Activated CD8-positive, alpha-beta memory T cell treated with anti-CD3 and anti-CD28 coated beads for 4 hours (primary cell): ENCODE measurements at places on chromosomes 1 and 21.

DNA sequence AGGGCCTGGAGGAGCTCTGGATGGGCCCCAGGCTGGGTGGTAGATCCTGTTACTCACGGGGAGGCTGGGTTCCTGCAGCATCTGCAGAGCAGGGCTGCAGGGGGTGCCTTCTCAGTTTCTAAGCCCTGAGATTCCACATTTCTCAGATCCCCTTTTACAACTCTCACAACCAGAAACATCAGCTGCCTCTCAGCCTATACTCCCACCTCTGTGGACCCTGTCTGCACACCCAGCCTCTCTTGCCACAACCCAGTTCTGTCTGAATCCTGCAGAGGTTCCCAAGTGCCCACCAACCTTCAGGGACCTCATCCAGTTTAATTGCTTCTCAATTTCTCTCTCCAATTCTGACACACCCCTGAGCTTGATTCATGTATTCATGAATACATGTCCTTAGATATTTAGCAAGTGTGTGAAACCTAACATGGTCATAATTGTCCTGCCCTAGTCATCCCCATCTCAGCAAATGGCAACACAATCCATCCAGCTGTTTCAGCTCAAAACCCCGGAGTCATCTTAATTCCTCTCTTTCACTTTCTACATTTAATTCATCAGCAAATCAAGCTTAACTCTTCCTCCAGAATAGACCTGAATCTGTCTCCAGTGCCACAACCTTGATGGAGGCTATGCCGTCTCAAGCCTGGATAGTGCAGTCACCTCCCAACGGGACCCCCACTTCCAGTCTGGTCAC is 57.0 kb upstream of the NEK2 start:
- DNase-seq: no peak

DNA sequence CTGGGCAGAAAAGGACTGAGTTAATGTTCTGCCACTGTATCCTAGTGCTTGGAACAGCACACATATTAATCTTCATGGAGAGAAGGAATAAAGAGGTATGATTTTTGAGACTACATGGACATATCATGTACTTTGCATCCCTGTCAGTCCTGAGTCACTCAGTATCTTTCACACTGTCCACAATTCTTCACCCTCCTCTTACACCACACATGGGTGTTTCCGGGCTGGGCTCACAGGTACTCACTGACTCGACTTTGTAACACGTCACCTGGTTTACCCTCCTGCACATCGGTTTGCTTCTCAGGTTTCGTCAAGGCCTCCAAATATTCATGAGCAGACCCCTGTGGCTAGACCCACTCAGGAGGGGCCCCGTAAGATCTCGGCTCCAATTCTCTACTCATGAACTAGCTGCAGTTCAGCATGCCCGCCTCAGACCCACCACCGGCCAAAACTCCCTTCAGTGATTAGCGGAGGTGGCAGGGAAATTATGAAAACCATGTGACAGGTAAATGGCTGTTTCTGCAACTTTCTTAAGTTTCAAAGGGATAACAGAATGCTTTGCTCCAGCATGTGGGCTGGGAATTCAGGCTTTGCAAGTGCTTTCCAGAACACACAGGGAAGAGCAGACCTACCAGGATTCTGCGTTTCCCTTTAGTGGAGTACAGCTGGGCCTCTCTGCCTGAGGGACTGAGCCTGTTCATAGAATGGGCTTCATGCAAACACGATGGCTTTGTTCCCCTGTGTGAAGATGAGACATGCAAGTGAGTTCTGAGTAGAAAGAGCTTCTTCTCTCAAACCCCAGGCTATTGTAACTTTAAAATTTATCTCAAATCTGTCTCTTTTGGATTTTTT is 31.3 kb upstream of the TRABD2B start:
- DNase-seq: no peak

- no peak for DNase-seq
Measured at GRCh38 chr1:228944935-228945371, 209.7 kb downstream of the RHOU start.

GRCh38 chr1:211697356-211697755 is 21.9 kb upstream of the NEK2 start:
- DNase-seq: no peak

DNA sequence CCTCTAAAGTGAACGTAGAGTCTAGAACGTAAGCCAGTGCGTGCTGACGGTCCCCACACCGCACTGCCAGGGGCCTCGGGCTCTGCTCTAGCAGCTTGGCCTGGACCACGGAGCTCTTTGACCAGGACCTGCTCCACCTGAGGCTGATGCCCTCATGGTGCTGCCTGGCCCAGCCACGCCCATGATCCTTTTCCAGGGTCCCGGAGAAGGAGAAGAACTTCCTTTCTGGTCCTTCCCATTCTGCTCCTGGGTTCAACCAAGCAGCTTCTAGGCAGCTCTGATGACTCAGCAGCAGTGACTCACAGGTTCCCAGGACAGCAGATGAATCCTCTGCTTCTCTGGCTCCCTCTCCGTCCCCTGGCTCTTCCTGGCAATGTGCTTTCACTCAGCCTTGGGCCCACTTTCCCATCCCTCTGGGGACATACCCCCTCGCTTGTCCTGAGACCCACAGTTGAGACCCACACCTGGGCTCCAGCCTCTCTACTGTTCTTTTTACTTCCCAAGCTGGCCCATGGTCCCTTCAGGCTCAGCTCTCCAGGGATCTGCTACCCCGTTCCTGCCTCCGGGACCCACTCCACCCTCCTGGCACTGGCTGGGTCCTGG is 246.3 kb upstream of the RAB4A start:
- DNase-seq: no peak
